ENCODE measurements at places on chromosomes 2 and 18.

DNA sequence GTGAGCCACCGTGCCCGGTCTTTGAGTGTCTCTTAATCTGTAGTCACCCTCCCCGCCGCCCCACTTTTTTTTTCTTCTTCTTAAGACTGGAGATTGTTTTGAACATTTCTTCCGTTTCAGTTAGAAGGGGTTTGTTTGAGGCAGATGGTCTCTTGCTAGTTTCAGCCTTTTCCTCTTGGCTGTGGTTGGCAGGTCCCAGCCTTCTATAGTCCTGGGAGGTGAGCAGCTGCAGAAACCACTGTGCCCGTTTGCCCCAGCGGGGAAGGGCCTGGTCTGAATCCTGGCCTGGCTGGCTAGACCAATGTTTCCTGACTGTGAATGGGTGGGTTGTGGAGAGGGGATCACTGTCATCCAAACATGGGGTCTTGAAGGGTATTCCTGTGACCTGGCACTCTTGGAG lies 30.1 kb upstream of the MCFD2 start:
- no peak for DNase-seq

GRCh38 chr2:131058920-131059319 lies 34.3 kb downstream of the FAM168B start:
- DNase-seq = no peak

DNA sequence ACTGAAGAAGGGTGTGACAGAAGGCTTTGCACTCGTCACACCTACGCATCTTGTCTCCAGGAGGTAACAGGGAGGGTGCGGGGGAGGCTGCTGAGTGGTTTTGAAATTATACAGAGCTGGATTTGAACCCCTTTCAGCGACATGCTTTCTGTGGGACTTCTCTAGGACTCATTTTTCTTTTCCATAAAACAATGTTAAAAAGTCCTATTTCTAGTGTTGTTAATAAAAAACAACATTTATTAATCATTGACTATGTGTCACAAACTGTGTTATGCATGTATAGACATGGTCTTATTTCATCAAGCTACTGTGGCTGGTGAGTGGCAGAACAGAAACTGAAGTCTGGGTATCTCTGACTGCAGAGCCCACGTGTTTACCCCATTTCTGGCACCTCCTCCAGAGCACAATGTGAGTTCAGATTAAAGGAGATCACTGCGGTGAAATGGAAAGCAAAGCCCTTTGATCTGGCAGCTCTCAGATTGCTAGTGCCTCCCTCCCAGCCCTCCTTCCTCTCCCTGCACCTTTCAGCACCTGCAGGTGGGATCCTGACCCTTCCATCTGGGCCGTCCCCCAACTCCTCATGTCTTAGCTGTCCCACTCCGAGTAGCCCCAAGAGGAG lies 315.5 kb upstream of the MYT1L start:
- DNase-seq = peak; percentile 12

- DNase-seq = no peak
These were observed 557 bp downstream of the DCC start for GRCh38 chr18:52340406-52341102.

DNA sequence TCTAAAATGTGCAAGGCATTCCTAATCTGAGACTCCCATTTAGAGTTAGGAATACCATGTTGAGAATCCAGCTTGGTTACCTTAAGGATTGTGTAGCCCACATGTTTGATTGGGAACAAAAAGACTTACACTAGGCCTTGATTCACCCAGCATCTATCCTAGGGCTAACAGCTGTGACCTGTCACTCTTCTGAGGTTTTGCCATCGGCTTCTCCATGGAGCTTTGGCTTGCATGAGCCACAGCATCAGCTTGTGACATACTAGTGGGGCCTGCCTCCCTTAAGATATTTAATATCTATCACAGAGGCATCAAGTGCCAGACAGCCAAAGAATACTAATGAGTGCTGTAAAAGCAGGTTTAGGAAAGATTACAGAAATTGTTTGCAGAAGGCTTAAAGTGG lies 241.3 kb upstream of the UBE2E3 start:
- no peak for DNase-seq

GRCh38 chr2:171794918-171795317 lies 99.1 kb downstream of the SLC25A12 start:
- DNase-seq = no peak
